EL (cell line): ENCODE measurements at places on chromosomes 2 and 18.
A peak's percentile ranks its signal among the peaks of the same experiment; 100 is the strongest.

DNA sequence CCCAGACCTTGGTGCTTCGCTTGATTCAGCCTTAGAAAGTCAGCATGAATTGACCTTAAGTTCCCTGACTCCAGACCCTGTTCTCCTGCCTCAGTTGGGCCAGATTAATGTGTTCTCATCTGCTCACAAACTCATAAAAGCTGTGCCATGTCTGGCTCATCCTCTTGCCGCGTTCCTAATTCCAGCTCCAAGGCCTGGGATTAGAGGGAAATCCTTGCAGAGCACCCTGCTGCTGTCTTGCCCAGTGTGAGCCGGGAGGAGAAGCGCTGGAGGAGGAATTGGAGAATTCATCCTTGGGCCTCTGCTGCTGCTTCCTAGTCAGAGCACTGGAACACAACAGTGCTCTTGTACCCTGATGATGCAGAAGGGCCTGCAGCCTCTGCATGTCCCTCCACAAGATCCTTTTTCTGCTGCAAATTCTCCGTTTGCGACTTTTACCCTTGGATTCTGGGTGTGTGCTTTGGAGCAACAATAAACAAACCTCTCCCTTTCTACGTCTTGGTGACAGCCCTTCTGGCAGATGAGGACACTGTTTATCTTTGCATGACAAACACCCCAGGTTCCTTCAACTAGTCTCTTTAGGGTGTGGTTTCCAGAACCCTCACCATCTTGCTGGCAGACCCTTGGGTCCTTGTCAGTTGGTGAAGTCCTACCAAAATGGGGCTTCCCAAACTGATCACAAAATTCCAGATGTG lies 46.9 kb upstream of the CNGA3 start:
- DNase-seq = no peak

- DNase-seq = peak; percentile 87
Observed at GRCh38 chr2:39642051-39642718, 23.5 kb upstream of the TMEM178A start.

GRCh38 chr18:21134895-21135294 lies 23.3 kb upstream of the ROCK1 start:
- peak; percentile 29 for DNase-seq

- peak; percentile 66 for DNase-seq
Observed at GRCh38 chr18:22848615-22849014, 84.5 kb upstream of the RBBP8 start.

DNA sequence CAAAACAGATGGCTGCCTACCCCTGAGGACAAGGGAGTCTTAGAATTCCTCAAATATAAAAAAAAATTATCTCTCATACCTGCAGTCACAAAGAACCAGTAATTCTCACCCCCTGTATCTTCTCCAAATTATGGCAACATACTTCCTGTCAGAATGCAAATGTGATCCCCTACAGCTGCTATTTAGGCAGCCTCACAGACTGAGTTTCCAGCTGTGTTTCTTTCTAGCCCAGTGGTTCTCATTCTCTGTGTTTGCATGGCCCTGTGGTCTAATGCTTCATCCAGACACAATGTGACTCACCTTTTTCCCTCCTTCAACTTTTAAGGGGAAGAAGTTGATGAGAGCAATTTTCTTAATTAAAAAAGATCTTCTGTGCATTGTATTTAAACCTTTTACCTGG lies 726.3 kb downstream of the TSN start:
- no peak for DNase-seq

DNA sequence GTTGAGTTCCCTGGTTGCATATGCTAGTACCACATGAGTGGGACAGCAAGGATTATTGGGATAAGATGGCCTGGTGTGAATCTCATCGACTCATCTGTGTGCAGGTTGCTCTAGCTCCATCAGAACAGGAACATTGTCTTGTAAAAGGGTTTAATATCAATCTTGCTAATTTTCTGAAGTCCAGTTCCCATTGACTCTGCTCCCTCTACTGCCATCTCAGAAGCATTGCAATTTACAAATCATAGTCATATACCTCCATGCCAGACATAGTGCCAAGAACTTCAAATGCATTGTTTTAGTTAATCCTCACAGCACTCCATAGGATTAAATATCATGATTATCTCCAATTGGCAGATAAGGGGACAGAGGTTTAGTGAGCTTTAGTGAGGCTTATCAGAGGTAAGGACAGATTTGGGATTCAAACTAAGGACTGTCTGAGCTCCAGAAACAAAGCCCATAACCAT lies 4.8 kb upstream of the STAT4 start:
- DNase-seq = peak; percentile 47

DNA sequence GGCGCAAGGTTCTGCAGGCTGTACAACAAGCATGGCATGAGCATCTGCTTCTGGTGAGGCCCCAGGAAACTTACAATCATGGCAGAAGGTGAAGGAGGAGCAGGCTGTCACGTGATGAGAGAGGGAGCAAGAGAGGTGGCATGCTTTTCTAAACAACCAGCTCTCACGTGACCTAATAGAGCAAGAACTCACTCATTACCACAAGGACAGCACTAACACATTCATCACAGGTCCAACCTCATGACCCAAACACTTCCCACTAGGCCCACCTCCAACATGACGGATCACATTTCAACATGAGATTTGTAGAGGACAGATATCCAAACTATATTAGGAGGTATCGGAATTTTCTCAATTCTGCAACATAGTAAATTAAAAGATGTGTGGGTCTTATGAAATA lies 108.8 kb upstream of the DLX2 start:
- DNase-seq = peak; percentile 63

- DNase-seq = no peak
Observed at GRCh38 chr18:9088252-9088651, 14.2 kb upstream of the NDUFV2 start.

DNA sequence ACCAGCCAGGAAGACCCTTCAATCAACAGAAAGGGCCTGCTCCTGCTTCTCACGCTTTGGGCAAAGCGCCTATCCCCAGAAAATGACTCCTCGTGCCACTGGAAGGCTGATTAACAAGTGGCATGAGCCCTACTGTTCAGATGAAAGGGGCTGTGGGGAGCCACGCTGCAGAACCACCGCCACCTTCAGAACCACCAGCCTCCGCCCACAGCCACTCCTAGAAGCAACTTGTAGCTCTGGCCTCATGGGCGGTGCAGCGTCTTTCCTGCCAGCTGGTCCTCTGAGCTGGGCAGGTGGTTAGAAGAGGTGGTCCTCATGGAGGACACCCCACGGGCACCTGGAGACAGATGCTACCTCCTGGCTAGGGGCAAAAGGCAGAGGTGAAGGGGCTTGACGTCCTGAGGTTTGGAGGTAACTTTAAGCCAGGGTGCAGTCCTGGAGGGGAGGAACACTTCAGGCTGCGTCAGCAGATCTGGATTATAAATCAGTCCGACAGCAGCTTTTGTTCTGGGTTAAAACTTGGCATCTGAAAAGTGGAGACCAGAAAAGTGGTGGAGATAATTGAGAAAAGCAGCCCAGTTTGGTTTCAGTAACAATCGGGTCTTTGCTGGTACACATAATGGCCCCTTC lies 861 bp upstream of the SEMA4C start:
- no peak for DNase-seq

GRCh38 chr2:28633204-28633603 lies 118.4 kb upstream of the PPP1CB start:
- no peak for DNase-seq

DNA sequence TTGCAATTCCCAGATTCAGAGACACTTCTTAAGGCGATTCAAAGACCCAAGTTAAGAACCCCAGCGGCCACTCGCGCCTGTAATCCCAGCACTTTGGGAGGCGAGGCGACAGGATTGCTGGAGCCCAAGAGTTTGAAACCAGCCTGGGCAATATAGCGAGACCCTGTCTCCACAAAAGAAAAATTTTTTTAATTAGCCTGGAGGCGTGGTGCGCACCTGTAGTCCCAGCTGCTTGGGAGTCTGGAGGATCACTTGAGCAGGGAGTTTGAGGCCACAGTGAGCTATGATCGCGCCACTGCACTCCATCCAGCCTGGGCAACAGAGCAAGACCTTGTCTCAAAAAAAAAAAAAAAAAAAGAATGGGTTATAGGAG lies 585 bp upstream of the ANAPC1 start:
- DNase-seq = no peak
